Frontal cortex (tissue), 4 donors: ENCODE measurements at places on chromosomes 6 and 20.

- DNase-seq = no peak
Measured at GRCh38 chr6:116159782-116160524, 34.0 kb upstream of the COL10A1 start.

- no peak for DNase-seq
Measured at GRCh38 chr6:73180076-73180738, 45.1 kb downstream of the KHDC1L start.

DNA sequence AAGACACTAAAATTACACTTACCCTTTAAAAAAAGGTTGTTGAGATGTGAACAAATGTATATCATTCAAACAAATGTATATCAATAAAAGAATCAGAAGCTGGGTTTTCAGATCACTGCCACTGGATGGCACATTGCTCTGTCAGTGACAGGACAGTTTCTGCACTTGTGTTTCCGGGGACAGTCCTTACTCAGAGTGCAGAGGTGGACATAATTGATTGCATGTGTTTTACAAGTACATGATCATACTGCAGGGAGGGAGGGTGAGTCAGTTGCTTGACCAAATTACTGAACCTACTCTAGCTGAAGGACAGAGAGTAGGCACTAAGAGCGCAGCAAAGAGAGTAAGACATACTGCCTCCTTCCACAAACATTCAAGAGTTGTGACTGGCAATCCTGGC, 302.3 kb downstream of the TENT5A start:
- no peak for DNase-seq

- DNase-seq = no peak
Measured at GRCh38 chr6:143844006-143844405, 868 bp downstream of the LTV1 start.

- no peak for DNase-seq
Measured at GRCh38 chr6:16725145-16725864, 36.0 kb downstream of the ATXN1 start.

DNA sequence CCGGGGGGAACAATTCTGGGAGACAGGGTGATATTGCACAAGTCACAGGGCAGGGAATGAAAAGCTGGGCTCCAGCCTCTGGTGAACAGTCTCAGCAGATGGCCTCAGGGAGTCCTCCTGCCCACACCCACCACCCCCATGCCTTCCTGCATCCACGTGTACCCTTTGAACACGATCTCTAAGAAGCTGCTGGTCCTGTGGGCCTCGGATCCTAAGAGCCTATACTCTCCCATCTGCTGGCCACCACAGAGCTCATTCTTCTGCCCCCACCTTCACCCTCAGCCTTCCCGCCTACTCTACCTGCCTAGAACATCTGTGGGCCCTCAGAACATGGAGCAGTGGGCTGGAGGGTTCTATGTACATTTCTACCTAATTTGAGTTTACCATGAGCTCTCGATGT, 60.3 kb downstream of the TRERF1 start:
- DNase-seq = no peak

DNA sequence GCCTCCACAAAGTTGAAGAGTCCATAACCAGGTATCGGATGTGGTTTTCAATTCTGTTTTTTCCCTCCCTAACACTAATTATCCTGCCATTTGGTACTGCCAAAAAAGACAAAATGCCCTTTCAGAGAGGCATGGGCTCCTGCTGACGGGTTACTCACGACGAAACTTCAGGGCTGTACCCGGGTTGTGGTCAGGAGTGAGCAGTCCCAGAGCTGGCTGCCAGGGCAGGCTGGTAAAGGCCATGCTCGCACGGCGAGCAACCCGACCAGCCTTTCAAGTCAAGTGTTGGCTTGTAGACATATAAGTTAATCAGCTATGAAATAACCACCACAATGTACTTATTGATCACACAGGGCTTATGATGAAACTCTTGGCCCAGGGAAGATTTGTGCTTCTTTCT, 152.5 kb downstream of the FOXC1 start:
- no peak for DNase-seq

- no peak for DNase-seq
Measured at GRCh38 chr6:22756365-22756764, 187.0 kb downstream of the HDGFL1 start.

DNA sequence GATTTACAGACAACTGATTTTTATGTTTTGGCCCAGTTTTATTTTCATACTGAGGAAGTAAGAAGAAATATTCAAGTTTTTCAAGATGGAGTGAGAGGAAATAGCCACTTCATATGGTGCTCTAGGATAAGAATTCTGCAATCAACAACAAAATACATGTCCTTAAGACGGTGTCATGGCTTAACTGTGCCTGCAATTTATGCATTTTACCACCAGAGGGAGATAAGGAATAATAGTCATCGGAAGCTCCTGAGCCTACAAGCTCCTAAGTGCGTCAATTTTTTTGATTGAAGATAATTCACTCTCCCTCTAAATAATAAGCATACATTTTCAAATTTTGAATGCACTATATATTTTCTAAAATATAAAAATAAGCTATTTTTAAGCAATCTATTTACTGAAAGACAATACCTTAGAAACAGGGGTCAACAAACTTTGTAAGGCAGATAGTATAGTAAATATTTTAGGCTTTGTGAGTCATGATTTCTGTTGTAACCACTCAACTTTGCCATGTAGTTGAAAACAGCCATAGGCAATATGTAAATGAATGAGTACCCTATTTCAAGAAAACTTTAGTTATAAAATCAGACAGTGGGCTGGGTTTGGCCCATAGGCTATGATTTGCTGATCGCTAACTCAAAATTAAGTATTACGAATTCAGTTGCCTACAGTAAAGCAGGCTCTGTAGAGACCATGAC, 230.9 kb upstream of the DTNBP1 start:
- DNase-seq = no peak

GRCh38 chr6:99560668-99561067, 7.8 kb downstream of the CCNC start:
- DNase-seq = no peak

DNA sequence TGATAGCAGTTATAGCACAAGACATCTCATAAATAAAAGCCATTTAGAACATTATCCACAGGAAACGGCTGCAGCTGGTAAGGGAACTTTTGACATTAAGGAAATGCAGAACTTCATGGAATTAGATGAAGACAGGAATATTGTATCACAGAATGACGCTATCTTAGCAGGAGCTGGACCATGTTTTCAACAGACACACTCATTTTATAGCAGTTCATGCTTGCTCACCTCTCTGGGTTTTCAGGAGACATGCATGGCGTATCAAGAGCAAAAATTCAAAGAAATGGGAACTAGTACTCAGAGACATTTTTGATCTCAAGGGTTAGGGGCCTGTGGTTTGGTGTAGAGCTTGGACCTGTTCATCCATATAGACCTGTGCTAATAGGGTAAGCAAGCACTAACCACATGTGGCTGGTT, 125.0 kb downstream of the FYN start:
- DNase-seq = no peak

- no peak for DNase-seq
Measured at GRCh38 chr6:11410539-11411307, 126.8 kb upstream of the TMEM170B start.

DNA sequence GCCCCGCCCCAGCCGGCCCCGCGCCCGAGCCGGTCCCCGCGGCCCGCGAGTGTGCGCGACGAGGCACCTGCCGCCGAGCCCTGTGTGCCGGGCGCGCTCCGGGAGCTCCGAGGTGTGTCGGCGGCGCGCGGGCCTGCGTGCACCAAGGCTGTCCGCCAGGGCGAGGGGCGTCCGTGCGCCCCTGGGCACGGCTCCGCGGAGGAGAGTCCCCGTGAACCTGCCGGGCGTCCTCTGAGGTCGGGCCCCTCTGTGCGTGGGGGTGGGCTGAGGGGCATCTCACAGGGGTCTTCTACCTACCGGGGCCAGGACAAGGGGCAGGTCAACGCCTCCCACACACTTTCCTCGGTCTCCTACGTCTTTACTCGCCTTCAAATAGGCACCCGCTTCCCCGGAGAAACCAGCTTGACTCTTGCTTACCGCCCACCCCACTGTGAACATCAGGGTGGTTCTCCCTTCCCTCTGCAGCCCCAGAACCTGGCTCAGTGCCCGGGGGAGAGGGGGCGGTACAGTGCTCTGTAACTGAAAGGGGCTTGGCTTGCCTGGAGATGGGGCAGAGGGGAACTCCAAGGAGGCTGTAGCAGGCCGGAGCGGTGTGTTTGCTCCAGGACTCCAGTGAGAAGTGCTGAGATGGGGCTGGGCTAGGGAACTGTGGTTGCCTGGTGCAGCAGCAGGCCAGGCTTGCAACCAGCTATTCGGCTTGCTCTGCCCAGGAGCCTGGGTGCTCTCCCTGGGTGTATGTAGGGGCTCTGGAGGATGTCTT, at the start of gene SAMD10:
TSS of gene SAMD10 (minus strand) at position 86 of the 760 bp plus-strand sequence. CDS start 175 bp downstream, outside the sequence.
- DNase-seq = no peak

DNA sequence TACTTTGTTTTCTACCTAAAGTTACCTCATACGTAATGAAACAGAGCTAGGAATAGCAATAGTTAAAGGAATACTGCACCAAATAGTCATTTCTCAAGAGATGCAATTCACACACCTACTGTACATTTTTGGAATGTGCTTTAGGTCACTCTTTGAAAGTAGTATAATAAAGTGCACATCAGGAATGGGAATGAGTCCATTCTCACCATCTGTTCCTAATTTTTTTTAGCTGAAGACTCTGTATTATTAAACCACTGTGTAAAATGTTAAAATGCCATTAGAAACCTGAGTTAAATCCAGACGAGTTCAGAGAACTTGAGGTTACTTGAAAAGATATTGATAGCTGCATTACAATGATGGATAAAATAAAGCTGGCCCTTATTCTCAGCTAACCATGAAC, 51.9 kb upstream of the EPHA7 start:
- no peak for DNase-seq

DNA sequence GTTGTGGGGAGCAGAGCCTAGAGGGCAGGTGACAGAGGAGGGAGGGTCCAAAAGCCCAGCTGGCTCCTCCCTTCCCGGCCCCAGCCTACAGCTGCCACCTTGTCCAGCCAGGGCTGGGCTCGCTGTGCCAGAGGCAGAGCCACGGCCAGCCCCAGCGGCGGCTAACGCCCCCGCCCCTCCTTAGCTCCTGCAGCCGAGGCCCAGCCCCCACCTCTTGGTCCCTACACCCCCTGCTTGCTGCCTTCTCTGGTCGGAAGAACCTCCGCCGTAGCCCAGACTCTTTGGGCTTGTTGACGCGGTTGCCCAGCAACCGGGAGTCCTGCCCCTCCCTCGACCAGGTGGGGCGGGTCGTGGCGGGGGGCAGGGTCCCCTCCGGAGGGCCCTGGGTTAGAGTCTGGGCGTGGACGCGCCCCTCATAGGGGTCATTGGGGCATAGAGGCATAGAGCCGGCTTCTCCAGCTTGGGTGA, 521 bp upstream of the LKAAEAR1 start:
- DNase-seq = no peak

DNA sequence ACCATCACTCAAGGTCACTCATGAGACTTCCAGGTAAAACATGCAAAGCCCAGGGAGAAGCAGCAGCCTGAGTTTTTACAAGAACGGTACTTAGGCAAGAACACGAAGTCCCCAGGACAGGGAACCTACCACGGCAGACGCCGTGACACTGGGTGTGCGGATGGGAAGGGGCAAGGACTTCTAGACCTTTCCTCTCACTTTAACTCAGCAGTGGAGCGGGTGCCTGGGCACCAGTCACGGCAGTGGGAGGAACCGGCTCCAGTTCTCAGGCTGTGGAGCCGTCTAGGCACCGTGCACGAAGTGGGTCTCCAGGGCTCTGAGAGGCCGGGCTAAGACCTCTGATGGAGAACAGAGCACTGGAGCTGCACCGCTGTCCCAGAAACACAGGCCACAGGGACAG, 2.5 kb downstream of the ZBTB46 start:
- DNase-seq = no peak

- no peak for DNase-seq
Measured at GRCh38 chr6:14228571-14228970, 111.0 kb downstream of the CD83 start.

DNA sequence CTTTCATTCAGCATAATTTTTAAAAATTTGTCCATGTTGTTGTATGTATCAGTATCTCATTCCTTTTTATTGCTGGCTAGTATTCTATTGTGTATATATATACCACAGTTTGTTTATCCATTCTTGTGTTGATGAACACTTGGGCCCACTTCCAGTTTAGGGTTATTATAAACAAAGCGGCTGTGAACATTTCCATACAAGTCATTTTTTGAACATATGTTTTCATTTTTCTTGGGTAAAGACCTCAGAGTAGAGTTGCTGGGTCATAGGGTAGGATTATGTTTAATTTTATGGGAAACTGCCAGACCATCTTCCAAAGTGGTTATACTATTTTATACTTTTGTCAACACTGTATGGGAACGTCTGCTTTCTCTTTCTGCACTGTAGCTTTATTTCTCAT, 55.3 kb downstream of the RBM24 start:
- DNase-seq = no peak

DNA sequence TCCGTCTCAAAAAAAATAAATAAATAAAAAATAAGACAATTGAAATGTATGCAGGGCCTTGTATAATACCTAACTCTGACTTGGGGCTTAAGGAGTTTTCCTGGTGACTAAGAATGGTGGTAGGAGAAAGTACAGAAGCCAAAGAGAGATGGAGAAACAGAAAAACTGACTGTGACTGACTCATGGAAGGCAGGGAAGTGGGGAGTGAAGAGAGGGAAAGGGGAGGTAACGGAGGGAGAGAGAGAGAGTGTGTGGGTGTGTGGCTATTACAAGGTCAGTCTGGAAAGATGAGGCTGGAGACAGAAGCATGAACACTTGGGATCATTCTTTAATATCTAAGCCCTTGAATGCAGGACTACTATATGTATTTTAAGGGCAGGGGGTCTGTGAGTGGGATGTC, 38.5 kb downstream of the SNRNP48 start:
- DNase-seq = no peak

- no peak for DNase-seq
Measured at GRCh38 chr6:106094261-106094963, 8.3 kb downstream of the PRDM1 start.

- DNase-seq = no peak
Measured at GRCh38 chr6:110102411-110102810, 77.1 kb downstream of the WASF1 start.

DNA sequence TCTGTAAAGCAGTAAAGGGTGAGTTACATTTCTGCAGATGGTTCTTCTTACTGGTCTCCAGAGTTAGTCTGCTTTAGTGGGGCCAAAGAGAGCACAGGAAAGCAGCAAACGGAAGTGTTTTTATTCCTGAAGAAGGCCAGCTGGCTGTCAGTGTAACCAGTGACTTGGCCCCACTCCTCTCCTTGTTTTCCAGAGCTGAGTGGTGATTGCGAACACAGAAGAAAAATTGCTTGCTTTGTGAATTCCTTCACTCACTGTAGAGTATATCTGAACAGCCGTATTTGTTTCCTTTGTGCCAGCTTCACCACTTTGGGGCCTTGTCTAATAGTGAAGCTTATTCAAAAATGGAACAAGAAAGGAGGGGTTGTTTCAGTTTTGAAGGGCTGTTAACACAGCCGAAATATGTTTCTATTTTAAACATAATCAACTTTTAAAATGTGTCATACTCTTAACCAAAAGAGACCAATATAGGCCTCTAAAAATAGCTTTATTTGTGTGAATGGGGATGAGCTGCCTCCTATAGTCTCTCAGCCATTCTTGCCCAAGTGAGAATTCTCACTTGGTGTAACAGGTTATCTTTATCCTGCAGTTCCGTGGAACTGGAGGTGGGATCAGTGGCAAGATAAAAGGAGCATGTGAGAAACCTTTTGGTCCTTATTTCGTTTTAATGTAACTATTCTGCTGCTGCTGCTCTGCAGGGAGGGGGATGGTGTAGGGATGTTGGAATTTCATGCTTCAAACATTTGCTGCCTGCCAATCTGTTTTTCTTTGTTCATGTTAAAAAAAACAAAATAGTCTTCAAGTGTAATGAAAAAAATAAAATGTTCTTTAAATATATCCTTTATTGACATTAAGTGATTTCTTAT, 37.8 kb downstream of the ZC2HC1B start:
- no peak for DNase-seq
